ENCODE measurements at places on chromosomes 5 and 9.

DNA sequence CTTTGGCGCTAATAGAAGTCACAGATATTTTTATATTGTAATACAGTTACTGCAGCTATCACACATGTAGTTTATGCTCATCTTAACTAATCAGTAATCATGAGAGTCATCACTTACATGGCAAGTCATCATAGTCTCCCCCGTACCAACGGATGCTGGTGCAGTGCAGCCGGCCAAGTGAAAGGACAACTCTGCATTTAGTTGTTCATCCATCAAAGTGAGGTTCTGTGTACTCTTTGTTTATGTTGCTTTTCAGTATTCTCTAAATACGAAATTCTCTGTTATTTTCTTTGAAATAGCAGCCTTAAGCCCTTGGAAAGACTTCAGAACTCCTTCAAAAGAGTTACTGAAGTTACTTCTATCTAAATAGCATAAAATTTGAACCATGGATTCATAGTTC lies 216.7 kb downstream of the CCDC171 start:
- DNase-seq: no peak

DNA sequence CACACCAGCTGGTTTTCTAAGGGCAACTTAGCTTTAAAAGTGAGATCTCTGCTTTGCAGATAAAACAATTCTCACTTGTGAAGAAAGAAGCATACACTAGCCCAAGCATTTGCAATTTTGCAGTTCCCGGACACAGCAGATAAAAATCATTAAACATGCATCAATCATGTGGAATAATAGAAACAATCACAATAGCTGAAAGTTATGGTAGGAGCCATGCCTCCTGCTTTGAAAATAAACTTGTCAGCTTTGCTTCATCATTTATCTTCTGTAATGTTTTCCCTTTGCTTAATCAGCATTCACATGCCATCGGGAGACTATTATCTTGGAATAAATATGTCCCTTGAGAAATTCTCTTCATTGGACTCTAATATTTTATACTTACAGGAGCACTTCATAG lies 60.3 kb upstream of the DAB2 start:
- no peak for DNase-seq

DNA sequence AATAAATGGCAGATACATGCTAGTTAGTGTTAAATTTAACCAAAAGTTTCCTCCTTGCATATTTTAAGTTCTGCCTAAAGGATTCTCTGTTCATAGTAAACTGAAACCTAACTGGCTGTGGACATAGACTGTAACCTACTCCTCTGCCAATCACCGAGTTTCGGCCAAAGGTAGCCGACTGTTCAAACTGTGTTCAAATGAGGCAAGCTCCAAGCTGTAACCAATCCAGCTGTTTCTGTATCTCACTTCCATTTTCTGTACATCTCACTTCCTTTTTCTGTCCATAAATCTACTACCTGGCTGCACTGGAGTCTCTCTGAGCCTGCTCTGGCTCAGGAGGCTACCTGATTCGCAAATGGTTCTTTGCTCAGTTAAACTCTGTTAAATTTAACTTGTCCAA lies 44.1 kb downstream of the KCNV2 start:
- DNase-seq: no peak

GRCh38 chr5:77876316-77876715 lies 100.2 kb upstream of the TBCA start:
- peak; percentile 74 for DNase-seq

DNA sequence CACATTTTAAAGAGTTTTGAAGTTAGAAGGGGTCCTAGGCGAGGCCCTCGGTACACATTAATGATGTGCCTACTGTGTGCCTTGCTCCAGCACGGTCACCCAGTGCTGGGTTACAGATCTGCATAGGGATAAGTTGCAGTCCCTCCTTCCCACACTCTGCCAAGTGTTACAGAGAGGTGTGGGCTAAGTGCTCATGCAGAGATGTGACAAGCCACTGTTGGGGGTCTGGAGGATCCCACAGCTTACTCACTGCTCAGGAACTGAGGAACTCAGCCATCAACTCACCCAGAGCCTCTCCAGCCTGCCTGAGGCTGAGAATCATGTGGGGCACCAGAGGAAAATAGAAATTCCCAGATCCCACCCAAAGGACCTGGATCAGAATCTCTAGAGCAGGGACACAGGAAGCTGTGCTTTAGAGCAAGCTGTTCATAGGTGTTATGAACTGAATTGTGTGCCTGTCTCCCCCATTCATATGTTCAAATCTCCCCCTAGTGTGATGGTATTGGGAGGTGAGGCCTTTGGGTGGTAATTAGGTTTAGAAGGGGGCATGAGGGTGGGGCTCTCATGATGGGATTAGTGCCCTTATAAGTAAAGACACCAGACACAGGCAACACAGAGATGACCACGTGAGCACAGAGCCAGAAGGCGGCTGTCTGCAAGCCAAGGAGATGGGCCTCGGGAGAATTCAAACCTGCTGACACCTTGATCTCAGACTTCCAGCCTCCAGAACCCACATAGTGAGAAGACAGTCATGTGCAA lies 164.1 kb downstream of the HSD17B3 start:
- DNase-seq: no peak

DNA sequence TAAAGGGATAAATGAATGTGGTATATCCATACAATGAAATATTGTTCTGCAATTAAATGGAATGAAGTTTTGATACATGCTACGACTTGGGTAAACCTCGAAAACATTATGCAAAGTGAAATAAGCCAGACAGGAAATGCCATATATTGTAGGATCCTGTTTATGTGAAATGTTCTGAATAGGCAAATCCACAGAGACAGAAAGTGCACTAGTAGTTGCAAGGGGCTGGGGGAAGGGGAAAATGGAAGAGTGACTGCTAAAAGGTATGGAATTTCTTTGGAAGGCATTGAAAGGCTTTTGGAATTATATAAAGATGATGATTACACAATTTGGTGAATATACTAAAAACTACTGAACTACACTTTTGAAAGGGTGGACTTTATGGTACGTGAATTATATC lies 97.0 kb downstream of the FOXD1 start:
- no peak for DNase-seq

- DNase-seq: no peak
Observed at GRCh38 chr5:51559339-51559738, 176.1 kb downstream of the ISL1 start.

GRCh38 chr9:14193328-14193990 lies 120.5 kb downstream of the NFIB start:
- DNase-seq: no peak

- DNase-seq: no peak
Observed at GRCh38 chr9:91751922-91752321, 198.1 kb downstream of the ROR2 start.

DNA sequence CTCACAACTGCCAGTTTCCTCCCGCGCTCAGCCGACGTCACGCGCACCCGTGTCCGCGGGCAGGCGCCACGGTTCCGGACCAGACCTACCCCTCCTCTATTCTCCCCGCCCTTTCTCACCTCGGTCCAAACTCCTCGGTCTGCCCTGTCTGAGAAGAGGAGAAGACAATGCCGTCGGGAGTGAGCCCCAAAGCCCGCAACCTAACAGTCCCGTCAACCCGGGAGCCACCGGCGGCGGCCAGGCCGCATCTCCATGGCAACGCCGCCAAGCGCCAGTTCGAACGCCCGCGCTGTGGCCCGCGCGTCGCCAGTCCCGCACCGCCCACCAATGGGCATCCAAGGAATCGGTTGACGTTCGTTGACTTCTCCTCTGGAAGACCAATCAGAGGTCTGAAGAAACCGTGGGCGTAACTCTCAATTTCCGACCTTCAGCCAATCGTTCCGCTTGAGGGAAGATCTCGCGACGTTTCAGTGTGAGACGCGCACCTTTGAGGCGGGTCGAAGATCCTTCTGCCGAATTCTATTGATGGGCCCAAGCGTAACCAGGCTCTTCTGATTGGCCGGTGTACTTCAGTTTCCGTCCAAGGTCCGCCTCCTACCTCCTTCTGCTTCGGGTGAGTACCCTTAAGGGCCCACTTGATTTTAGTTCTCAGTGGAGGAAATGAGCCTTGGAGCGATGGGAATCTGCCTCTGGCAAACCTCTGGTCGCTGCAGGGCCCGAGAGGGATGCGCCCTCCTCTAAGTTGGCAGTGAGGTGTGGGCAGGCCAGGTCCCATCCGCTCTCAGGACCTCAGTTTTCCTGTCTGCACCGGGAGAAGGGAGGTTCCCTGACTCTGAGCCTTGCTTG lies at the start of the genes KIF24 and NUDT2:
TSS of gene KIF24 (minus strand) at position 282 of the 846 bp plus-strand sequence. CDS start 17,922 bp downstream, outside the sequence.
TSS of gene NUDT2 (plus strand) at position 583 of the 846 bp plus-strand sequence. CDS start 9,471 bp downstream, outside the sequence.
- peak; percentile 100 for DNase-seq

DNA sequence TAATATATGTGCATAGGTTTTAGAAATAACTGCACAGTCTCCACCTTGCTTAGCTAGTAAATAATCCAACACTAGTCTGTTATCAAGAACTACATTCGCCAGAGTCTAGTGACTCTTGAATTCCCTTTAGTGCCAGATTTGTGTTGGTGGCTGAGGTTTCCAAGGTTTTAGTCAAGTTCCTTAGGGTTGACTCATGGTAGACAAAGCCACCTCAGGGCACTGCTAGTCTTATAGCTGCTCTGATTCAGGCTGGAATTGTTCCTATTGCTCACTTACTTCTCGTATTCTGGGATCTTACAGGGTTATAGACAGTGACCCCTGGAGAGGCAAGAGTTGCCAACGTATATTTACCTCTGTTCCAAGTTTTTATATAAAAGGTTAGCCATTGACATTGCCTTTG lies 1369.8 kb upstream of the CDH9 start:
- no peak for DNase-seq

Measured in hematopoietic multipotent progenitor cell treated with erythropoietin and hydrocortisone succinate and interleukin-3 and kit ligand, for 4 days (in vitro differentiated cells).